ENCODE measurements at places on chromosomes 1 and 21. TPM values are rescaled to one million over a fixed set of nuclear protein-coding genes. Genes with fewer than 3 reads are reported as not detected.
A peak's percentile ranks its signal among the peaks of the same experiment; 100 is the strongest.

The B3GALT5 gene
- 0.48 TPM for total RNA-seq

- no peak for DNase-seq
Measured at GRCh38 chr1:19381261-19381660, 69.1 kb downstream of the SLC66A1 start.

DNA sequence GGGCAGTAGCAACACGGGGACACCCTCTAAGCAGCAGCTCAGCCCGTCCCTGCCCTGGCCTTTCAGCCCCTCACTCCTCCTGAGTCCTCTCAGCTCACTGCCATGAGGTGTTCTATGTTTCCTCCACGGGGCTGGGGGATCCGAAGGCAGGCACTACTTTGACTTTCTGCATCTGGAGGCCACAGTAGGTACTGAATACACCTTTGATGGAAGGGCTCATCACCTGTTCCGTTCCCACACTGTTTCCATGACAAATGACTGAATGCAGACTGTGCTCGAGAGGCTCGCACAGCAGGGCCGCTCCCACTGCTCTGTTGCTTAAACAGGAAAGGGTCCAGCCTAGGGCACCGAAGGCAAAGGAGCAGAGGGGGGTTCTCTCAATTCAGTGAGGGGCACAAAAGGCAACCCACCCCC lies 77.6 kb upstream of the DNAH14 start:
- no peak for DNase-seq

- peak; percentile 28 for DNase-seq
Measured at GRCh38 chr21:39020751-39021477, 162.3 kb downstream of the PSMG1 start.

Measured in A172 (cell line).